NCI-H510A (cell line): ENCODE measurements at places on chromosomes 3 and 15.

DNA sequence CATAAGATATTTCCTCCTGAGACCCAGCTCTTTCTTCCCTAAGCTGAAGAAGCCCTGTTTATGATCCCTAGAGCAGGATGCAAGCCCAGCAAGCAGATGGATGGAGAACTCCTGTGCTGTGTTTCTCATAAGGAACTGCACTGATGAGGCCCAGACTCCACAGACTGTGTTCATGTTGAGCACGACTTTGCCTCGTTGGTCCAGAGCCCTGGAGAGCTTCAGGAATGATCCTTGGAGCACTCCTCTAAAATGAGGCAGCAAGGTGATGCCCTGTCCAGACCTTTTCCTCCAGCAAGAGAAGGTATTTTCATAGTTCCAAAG lies 83.8 kb downstream of the MYLK start:
- no peak for DNase-seq

- DNase-seq = no peak
Measured at GRCh38 chr3:128021768-128022372, 30.4 kb upstream of the SEC61A1 start.

- DNase-seq = no peak
Measured at GRCh38 chr15:48121849-48122248, 1.1 kb downstream of the SLC24A5 start.

- no peak for DNase-seq
Measured at GRCh38 chr3:122188737-122189136, 5.3 kb downstream of the CASR start.

GRCh38 chr3:56413911-56414310 lies 54.4 kb downstream of the ERC2 start:
- no peak for DNase-seq

GRCh38 chr3:87161013-87161412 lies 66.1 kb upstream of the CHMP2B start:
- no peak for DNase-seq

DNA sequence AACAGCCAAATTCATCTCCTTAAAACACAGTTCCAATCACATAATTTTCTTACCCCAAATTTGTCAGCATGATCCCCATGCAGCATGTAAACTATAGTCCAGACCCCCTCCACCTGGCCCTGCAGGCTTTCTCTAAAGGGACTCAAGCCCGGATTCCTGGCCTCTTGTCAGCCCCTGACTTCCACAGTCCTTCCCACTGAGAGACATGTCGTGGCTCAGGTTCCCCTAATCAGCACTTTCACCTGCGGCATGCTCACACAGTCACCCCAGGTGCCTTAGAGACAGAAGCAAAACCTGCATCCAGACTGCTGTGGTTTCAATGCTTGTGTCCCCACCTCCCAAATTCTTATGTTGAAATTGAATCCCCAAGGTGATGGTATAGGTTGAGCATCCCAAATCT lies 372.7 kb upstream of the ATP10A start:
- no peak for DNase-seq

- DNase-seq = no peak
Measured at GRCh38 chr3:7749931-7750695, 751.5 kb upstream of the LMCD1 start.

- DNase-seq = no peak
Measured at GRCh38 chr3:102024270-102024904, 175.1 kb downstream of the NFKBIZ start.

- no peak for DNase-seq
Measured at GRCh38 chr3:177150970-177151627, 46.2 kb downstream of the TBL1XR1 start.

DNA sequence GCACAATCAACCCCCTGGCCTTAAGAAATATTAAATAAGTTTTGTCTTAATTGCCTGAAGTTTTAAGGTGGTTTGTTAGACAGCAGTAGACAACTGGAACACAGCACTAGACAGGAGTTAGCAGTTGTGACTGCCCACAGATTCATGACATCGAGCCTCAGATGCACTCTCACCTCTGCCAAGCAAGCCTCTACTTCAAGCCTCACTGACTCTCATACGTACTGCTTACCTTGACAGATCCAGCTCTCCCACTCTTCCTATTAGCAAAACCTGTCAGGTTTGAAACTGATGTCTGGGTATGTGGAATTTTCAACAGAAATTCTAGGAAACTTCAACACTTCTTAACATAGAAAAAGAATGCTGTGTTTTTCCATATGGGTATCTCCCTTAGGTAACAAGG lies 382.9 kb upstream of the DPH6 start:
- DNase-seq = no peak

GRCh38 chr15:42083605-42083908 lies 10.8 kb downstream of the PLA2G4D start:
- DNase-seq = no peak

DNA sequence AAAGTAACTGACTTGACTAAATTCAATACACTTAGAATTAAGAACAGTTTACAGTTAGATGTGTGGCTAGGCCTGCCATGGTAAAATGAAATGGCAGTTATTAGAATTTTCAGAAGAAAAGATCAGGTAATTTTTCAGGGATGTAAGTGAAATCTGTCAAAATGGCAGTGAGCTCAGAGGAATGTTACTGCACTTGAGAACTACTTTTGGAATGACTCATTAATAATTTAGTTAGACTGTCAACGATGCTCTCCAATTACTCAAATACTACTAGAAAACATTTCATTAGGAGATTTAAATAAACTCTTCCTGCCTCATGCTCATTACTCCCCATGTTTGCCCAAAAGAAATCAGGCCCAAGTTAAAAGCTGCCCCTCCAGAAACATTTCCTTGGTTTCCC lies 84.4 kb downstream of the RFTN1 start:
- no peak for DNase-seq

DNA sequence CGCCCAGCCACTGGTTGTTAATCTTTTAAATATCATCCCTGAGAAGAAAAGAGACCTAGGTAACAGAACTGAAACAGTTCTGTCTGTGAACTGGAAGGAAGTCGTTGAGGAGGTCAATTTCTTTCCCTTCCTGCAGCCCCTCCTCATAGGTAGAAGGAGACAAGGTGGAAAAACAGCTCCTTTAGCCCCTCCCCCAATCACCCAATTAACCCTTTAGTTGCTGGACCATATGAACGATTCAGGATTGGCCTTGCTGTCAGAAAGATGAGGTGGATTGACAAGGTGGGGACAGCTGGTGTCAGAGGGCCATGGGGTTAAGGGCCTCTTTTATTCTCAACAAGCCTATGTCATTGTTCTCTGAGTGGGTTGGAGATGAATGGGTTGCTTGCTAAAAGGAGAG lies 36.0 kb upstream of the ZNF445 start:
- DNase-seq = no peak

- no peak for DNase-seq
Measured at GRCh38 chr3:160808838-160809237, 52.8 kb downstream of the PPM1L start.
